Activated CD4-positive, alpha-beta T cell treated with anti-CD3 and anti-CD28 coated beads, Interleukin-2, amount 50 U/mL, for 1 hour (primary cell): ENCODE measurements at places on chromosomes 4 and X.

GRCh38 chrX:78658845-78659744 is at the start of gene RTL3:
TSS of gene RTL3 (minus strand) at chrX:78659328. CDS start at chrX:78658420, 908 bp downstream.
- DNase-seq, result no peak

DNA sequence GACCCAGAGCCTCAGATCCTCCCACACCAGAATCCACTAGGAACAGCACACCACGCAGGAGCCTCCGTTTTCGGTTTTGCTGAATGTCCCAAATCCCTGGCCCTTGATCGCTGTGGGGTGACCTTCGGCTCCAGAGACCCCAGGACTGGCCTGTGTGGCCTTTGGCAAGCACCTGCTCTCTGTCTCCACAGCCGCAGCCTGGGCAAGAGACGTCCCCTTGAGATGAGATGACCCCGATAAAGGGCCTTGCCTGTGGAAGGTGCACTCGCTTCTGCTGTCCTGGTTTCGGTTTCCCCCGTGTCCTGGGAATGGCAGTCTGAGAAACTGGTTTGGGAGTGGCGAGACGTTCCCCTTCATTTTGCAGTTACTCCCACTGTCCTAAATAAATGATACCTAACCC is 9.6 kb downstream of the PSAPL1 start:
- DNase-seq, result no peak

- DNase-seq, result peak; percentile 76
Measured at GRCh38 chr4:88592600-88593448, 544 bp downstream of the HERC3 start.

- DNase-seq, result no peak
Measured at GRCh38 chr4:98720871-98721480, 62.6 kb upstream of the TSPAN5 start.

GRCh38 chr4:108272561-108272960 is 103.8 kb upstream of the LEF1 start:
- DNase-seq, result no peak

GRCh38 chrX:10111364-10112148 is 45.2 kb upstream of the CLCN4 start:
- DNase-seq, result peak; percentile 61

DNA sequence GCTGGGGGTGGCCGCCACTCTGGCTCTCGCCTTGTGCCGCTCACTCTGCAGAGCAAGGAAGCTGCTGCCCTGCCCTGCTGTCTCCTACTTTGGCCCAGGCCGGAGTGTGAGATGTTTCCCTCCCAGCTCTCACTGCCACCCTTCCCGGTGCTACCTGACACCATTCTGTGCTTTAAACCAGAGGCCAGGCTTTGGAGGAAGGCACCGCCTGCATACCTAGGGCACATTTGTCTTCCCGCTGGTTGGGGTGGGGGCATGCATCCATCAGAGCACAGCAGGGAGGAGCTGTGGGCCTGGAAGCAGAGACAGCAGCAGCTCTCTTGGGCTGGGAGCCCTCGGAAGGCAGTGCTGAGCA is 96.9 kb upstream of the PSAPL1 start:
- no peak for DNase-seq
